ENCODE measurements at places on chromosomes 4 and X.

DNA sequence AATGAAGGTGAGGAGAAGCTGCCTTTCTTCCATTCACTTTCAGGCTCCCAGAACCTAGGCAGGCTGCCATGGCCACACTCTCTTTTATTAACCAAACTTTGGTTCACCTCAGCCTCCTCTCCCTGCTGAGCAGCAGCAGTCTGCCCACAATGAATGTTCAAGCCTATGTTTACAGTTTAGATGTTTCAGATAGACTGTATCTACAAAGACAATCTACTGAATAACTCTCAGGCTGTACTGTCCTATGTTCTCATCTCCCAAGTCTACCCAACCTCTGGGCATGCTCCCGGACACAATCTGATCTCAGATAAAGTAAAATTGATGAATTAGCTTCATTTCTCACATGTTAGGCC lies 59.2 kb upstream of the TMEM164 start:
- no peak for DNase-seq

DNA sequence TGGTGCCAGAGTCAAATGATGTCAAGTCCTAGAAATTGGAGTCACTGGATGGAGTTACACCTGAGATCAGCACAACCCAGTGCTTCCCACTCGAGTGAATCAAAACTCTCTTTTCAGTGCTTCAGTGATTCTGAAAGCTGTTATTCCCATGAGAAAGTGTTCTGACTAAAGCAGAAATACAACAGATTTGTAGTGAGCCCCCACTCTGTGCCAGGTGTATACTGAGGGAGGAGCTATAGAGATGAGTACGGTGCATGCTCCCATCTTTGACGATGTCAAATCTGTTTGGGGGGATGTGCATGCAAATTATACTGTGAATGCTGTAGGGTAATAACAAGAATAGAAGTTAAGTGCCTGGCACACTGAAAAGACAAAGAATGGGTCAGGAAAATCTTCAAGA lies 330.2 kb downstream of the HS3ST1 start:
- no peak for DNase-seq

DNA sequence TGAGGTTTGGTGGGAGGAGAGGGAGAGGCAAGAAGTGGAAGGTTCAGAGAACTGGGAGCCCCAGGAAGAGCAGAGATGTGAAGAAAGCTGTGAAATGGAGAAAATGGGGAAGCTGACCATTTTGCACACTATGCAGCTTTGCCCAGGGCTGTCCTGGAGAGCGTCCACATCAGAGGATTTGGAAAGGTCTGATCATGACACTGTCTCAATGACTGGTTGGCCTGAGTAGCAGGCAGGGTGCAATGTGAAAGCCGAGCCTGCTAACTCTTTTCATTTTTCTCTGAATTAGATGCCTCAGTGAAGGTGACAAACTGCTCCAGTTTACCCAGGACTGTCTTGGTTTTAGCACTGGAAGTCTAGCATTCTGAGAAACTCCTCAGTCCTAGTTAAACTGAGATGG lies 330.1 kb upstream of the RPS6KA3 start:
- no peak for DNase-seq

DNA sequence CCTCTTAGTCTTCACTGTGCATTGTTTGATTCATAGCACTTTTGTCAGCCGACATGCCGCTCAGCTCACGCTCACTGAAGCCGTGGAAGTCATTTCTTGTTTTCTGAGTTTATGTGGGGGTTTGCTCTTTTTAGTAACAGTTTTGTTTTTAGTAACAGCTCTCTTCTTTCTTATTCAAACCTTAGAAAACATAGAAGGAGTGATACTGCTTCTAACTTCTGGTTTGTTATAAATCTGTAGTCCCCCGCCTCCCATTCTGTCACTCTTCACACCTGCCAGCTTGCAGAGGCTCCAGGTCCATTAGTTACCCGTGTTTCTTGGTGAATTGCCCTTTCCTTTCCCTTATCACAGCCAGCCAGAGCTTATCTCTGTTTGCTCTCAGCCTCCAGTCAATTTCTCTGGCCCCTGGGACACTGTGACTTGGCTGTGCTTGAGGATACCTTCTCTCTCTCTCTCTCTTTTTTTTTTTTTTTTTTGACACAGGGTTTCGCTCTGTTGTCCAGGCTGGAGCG lies 50.5 kb downstream of the GRK4 start:
- DNase-seq: no peak

GRCh38 chr4:162282684-162283083 lies 118.9 kb upstream of the FSTL5 start:
- DNase-seq: no peak

GRCh38 chr4:158722291-158722916 lies 792 bp downstream of the PPID start:
- no peak for DNase-seq

DNA sequence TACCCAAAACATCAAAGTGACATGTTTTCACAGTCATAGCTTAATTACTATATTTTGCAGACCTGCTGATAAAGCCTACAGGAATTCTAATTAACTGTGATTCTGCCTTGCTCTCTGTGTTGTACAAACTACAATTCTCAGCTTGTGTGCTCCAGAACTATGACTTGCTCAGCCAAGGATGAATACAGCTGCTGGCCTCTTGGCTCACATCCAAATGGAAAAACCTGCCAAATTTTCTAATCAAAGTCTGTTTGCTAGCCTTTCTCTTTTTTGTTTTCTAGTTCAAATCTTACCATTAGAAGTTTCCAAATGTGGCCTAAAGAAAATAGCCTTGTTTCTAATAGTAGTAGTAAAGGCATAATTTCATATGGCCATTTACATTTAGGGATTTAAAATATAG lies 1176.8 kb downstream of the FAM133A start:
- DNase-seq: no peak

GRCh38 chrX:81304563-81304962 lies 102.7 kb downstream of the SH3BGRL start:
- DNase-seq: no peak

GRCh38 chrX:143240658-143241057 lies 214.9 kb downstream of the SPANXN4 start:
- DNase-seq: no peak

- DNase-seq: no peak
These were observed 1147.1 kb downstream of the STIM2 start for GRCh38 chr4:28007693-28008092.

DNA sequence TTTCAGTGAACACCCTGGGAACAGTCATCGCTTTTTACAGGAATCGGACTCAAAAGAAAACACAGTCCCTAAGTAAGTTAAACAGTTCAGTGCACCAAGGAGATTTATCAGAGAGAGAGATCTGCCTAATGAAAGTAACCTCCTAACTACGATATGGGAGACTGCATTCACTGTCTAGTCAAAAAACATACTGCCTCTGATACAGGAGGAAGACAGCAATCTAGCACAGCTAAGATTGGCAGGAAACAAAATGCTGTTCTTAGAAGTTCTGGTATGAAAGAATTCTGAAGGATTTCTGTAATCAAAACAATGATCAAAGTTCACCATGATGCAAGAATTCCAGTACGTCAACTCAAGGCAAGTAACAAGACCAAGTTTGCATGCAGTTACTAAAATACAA lies 92.8 kb downstream of the MAML3 start:
- no peak for DNase-seq

DNA sequence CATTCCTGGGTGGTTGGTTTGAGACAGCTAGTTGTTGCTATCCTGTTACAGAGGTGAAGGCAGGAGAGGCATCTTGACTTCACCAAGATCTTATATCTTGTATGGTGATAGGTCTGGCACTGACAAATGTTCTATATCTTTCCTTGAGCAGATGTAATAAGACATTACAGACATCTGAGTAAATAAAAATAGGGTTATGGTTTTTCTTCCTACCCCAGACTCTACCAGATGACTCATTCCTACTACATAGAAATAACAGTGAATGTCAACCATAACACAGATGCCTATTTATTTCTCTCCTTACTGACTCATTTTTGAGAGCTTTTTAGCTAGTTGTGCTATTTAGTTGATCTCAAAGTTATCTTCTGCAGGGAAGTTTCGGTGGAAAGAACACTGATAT lies 21.9 kb downstream of the HNRNPH2 start:
- no peak for DNase-seq

DNA sequence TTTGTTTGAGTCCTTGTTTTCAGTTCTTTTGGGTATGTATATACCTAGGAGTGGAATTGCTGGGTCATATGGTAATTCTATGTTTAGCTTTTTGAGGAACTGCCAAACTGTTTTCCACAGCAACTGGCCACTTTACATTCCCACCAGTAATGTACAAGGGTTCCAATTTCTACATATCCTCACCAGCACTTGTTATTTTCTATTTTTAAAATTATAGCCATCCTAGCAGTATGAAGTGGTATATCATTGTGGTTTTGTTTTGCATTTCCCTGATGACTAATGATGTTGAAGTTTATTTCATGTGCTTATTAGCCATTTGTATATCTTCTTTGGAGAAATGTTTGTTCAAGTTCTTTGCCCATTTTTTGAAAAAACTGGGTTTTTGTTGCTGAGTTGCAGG lies 39.6 kb downstream of the TMEM164 start:
- DNase-seq: no peak

GRCh38 chr4:124565371-124565770 lies 147.2 kb downstream of the ANKRD50 start:
- no peak for DNase-seq

DNA sequence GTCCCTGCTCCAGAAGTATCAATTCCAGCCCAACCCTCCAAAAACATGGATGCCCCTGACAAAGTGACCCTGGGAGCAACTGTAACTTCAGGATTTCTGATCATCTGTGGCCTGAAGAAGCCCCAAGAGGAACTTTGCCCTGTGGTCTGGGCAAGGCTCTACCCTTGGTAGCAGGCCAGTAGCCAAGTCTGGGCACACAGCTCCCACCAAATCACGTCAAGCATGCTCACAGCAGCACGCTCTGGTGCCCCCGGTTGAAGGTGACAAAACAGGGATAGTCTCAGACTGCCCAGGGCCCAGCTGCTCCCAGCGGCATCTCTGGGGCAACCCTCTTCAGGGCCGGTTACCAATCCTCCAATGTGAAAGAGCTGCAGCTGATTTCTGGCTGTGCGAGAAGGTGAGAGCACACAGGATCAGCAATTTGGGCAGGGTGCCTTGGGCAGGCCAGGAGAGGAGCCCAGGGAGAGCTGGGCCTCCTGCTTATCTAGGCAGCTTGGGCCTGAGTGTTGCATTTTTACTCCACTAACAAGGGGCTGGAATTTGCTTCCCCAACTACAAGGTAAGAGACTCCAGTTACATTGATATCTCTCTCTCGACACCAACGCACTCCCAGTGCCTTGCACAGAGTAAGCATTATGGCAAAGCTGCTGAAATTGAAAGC lies 418.1 kb downstream of the BCOR start:
- DNase-seq: no peak

- DNase-seq: no peak
These were observed 15.4 kb downstream of the VAMP7 start for GRCh38 chrX:155896512-155896911.

DNA sequence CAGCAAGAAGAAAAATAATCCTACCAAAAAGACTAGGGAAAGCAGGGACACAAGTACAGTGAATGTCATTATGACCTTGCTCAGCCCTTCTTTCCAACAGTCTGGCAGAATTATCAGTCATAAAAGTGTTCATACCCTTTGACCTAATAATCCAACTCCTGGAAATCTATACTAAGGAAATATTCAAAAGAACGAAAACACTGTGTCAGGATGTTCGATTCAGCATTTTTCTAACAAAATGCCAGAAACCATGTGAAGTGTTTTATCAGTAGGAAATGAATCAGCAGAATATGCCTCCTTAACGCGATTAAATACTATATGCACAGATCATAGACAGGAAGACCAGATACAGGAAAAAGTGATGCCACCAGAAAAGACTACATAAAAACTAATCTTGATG lies 16.2 kb upstream of the S100G start:
- DNase-seq: no peak

DNA sequence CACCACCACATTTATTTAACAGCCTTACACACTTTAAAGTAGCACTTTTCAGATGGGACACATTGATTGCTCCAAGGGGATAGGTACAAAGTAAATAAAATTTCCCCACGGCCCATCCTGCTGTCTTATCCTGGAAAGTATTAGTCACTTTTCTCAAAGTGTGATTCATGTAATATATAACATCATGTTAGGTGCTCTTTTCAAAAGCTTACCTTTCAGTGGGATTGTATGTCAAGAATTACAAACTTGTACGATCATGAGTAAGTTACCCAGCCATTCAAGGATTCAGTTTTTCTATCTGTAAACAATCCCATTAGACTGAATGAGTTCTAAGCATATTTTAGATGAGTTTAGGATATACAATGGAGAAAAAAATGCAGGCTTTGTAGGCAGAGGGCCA lies 876.6 kb upstream of the GRID2 start:
- peak; percentile 45 for DNase-seq

GRCh38 chr4:24213961-24214360 lies 324.1 kb upstream of the PPARGC1A start:
- no peak for DNase-seq

GRCh38 chr4:22129454-22130029 lies 181.0 kb upstream of the KCNIP4 start:
- DNase-seq: no peak

- DNase-seq: no peak
These were observed 58.5 kb downstream of the RTL9 start for GRCh38 chrX:110417128-110417527.

DNA sequence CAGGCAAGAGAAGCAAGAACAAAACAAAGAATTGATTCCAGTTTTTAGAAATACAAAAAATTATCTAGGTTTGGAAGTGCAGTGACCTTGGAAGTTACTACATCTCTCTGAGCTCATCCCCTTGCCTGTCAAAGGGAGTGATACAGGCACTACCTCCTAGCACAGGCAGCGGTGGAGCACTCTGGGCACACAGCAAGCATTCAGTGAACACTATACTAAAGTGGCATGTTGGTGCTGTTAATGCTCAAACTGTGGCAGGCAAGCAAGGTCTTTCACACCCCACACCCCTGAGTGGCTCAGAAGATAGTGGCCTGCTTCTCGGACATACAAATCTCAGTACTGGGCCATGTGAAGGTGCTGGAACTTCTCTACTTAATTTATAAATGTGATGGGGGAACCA lies 51.2 kb downstream of the DRD5 start:
- no peak for DNase-seq

DNA sequence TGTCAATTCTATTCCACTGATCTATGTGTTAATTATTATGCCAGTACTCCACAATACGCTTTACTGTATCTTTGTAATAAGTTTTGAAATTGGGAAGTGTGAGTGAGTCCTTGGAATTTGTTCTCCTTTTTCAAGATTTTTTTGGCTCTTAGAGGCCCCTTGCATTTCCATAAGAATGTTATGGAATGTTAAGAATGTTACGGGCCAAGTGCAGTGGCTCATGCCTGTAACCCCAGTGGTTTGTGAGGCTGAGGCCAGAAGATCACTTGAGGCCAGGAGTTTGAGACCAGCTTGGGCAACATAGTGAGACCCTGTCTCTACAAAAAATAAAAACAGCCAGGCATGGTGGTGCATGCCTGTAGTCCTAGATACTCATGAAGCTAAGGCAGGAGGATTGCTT lies 167.6 kb upstream of the CXorf66 start:
- no peak for DNase-seq

GRCh38 chr4:143986180-143986579 lies 33.0 kb downstream of the GYPB start:
- DNase-seq: no peak

DNA sequence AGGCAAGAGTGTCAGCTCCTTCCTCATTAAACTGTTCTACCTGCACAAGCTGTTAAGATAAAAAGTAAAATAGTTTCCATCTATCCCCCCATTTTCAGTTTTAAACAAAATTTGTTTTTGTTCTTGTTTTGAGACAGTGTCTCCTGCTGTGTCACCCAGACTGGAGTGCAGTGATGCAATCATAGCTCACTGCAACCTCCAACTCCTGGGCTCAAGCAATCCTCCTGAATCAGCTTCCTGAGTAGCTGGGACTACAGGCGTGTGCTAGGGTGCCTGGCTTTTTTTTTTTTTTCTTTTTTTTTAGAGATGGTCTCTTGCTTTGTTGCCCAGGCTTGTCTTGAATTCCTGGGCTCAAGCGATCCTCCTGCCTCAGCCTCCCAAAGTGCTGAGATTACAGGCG lies 105.4 kb downstream of the HS6ST2 start:
- DNase-seq: no peak

Data from epithelial cell of prostate (primary cell).